ENCODE measurements at places on chromosomes 11 and 22.

DNA sequence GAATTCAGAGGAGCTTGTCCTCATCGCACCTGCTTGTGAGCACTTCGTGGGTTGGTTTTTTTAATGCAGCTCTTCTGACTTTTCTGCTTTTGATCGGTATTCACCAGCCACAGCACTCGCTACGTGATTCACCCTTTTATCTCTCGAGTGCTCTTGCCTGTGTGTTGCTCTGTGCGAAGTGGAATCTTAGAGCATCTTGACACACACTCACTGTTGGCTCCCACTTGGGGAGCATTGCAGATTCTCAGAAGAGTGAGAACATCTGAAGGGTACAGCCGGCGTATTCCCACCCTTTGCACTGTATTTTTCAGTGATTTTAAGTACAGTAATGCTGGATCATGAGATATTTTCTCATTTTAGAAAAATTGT, 10.9 kb downstream of the TNNT3 start:
- no peak for DNase-seq

GRCh38 chr11:4044976-4045646, 49.5 kb upstream of the RRM1 start:
- DNase-seq, result peak; percentile 29

- DNase-seq, result no peak
These were observed 48.8 kb upstream of the TOP3B start for GRCh38 chr22:22031183-22031945.

DNA sequence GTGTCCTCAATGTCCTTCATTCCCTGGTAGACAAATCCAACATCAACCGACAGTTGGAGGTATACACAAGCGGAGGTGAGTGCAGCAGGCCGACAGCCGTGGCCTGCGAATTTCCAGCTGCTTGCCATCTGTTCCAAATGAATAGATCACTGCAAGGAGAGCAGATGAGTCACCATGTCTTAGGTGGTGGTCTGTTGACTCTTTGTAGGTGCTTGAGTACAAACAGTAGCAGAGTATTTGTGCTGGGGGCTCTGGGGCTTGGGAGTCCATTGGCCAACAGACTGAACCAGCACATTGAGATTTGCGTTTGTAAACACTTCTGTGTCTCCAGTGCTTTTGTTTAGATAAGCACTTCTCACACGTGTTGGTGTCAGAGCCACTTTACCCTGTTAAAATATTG, 21.1 kb downstream of the EIF3L start:
- DNase-seq, result no peak

DNA sequence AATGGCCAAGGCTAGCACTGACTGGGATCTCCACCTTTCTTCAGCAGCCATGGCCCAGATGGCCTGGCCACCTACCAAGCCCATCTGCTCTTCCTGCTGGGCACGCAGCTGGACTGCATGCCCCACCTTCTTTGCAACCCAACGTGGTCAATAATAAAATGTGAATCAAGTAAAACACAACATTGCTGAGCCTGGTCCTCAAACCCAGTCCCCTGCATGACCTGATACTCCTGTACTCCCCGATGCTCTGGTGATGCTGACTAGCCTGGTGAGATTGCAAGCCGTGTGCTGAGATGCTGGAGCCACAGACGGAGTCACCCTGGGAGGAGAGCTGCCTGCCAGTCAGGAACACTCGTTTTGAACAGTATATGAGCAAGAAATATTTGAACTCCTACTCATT, 34.0 kb downstream of the PARVG start:
- DNase-seq, result no peak

GRCh38 chr11:1202154-1202775, 20.6 kb upstream of the MUC5B start:
- peak; percentile 9 for DNase-seq

DNA sequence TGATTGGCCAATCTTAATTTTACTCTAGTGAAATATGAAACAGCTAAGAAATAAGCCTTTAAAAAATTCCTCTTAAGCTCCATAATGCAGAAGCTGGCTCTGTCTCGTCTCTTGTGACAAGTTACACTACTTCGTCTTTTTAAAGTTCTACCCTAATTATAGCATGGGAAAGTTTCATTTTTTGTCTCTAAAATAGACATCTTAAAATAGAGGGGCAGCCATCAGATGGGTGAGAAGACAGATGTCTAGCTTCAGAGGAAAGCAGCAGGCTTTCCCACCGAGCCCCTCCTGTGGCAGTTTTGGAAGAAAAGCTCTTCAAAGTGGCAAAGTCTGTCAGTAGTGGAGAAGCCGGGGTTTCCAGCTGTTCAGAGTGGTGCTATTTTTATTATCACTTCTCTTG, 39.5 kb downstream of the XRRA1 start:
- DNase-seq, result no peak

- peak; percentile 90 for DNase-seq
These were observed 28.8 kb downstream of the TBC1D22A start for GRCh38 chr22:46791201-46791731.

DNA sequence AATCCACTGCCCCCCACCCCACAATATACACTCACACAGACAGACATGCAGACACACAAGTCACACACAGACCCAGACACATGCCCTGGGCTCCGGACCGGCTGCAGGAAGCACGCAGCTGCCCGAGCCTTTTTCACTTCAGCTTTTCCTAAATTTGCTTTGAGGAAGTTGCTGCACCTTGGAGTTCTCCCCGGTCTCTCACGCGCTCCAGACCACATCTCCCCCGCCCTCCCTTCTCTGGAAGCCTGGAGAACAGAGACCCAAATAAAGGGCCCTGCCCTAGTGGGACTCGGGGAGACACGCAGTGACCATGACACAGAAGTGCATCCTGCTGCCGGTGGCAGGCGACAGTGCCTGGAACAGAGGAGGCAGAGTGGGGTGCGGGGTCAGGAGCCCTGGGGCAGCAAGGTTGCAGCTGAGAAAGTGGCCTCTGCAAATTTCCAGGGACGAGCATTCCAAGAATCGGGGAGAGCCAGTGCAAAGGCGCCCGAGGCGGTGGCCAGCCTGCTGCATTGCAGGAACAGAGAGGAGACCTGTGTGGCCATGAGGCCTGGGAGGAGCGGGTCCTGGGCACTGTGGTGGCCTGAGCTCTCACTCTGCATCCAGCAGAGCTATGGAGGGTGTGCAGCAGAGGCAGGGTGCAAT, 19.1 kb downstream of the RPL3 start:
- DNase-seq, result no peak

- peak; percentile 56 for DNase-seq
These were observed 13.5 kb upstream of the DTX4 start for GRCh38 chr11:59158206-59159068.

- DNase-seq, result no peak
These were observed 139.4 kb downstream of the SHANK2 start for GRCh38 chr11:71112990-71113389.

- DNase-seq, result no peak
These were observed 111.0 kb downstream of the RBFOX2 start for GRCh38 chr22:35917651-35918050.

GRCh38 chr22:45235101-45235777, 5.5 kb downstream of the KIAA0930 start:
- no peak for DNase-seq

DNA sequence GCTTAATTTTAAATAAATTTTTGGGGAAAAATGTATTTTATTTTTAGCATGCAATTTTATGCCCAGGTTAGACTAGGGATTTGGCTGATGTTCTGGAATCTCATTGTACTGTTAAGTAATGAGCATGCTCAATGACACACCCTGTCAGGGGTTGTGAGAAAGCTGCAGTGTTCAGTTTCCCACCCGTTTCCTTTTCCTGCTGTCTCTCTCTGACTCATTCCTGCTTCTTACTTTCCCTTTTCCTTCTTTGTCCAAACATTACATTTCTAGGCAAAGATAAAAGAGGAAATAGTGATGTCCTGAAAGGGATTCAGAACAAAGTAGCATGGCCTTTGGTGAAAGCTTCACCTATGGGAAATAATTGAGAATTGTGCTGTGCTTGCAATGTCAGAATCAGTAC, 22.7 kb downstream of the OOSP3 start:
- DNase-seq, result peak; percentile 97

- no peak for DNase-seq
These were observed 103.6 kb downstream of the NECTIN1 start for GRCh38 chr11:119625206-119625978.

- no peak for DNase-seq
These were observed 241.6 kb upstream of the CADM1 start for GRCh38 chr11:115745610-115746512.

GRCh38 chr11:2564008-2564530, 119.3 kb downstream of the KCNQ1 start:
- DNase-seq, result no peak

- DNase-seq, result no peak
These were observed 7.5 kb downstream of the ALG8 start for GRCh38 chr11:78131956-78132355.

DNA sequence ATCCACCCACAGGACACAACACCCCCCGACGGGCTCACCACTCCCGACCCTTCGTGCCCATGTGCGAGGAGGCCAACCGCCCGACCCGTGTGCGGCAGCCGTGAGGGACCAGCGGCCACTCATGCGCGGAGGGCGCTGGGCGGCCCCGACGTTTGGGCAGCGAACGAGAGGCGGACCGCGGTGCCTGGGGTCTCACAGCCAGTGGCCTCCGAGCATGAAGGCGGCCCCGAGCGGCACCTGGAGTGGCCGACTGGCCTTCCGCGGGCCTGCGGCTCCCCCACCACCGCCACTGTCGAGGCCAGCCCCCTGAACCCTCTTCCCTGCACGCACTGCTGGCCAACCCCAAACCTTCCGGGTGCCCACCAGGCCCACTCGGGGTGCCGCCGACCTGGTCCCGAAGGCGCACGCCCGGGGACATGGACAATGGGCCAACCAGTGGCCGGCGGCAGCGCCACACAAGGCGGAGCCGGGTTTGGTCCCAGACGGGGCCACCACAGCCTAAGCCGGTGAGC, 4274.9 kb upstream of the OR11H1 start:
- no peak for DNase-seq

- DNase-seq, result no peak
These were observed 26.1 kb downstream of the MOB2 start for GRCh38 chr11:1460396-1460985.

GRCh38 chr11:17753153-17753552, 18.6 kb downstream of the KCNC1 start:
- DNase-seq, result no peak

- DNase-seq, result no peak
These were observed 431.9 kb upstream of the ANO5 start for GRCh38 chr11:21761000-21761399.

- DNase-seq, result no peak
These were observed 9.3 kb downstream of the SLC37A2 start for GRCh38 chr11:125072218-125072960.

DNA sequence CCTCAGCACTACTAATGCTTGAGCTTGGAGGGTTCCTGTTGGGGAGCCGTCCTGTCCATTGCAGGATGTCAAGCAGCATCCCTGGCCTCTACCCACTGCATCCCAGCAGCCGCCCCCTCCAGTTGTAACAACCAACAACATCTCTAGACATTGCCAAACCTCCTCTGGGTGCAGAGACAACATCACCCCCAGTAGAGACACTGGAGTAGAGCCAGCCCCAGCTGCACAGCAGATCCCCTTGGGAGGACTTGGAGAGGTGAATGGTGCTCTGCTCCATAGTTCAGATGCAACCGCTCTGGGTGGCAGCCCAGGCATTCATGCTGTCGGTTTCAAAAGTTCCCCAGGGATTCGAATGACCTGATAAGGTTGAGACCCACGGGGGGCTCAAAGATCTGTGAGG, 259.0 kb downstream of the MN1 start:
- DNase-seq, result no peak

DNA sequence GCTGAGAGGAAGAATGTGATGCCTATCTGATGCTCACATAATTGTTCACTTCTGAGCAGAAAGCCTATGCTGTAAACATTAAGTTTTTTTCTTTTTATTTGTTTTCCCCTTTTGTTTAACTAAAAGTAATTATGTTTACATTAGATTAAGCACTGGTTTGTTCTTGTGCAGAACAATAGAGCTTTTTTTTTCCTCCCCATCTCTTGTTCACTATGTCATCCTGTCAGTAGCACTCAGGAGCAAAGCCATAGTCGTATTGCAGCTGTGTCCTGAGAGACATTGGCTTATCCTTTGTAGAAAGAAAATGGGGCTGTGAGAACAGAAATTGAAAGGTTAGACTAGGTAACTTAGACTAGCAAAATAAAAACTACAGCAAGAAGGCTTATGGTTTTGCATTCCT, 301.8 kb upstream of the RAG2 start:
- DNase-seq, result no peak

- no peak for DNase-seq
These were observed 14.1 kb downstream of the HRAS start for GRCh38 chr11:521177-521688.

DNA sequence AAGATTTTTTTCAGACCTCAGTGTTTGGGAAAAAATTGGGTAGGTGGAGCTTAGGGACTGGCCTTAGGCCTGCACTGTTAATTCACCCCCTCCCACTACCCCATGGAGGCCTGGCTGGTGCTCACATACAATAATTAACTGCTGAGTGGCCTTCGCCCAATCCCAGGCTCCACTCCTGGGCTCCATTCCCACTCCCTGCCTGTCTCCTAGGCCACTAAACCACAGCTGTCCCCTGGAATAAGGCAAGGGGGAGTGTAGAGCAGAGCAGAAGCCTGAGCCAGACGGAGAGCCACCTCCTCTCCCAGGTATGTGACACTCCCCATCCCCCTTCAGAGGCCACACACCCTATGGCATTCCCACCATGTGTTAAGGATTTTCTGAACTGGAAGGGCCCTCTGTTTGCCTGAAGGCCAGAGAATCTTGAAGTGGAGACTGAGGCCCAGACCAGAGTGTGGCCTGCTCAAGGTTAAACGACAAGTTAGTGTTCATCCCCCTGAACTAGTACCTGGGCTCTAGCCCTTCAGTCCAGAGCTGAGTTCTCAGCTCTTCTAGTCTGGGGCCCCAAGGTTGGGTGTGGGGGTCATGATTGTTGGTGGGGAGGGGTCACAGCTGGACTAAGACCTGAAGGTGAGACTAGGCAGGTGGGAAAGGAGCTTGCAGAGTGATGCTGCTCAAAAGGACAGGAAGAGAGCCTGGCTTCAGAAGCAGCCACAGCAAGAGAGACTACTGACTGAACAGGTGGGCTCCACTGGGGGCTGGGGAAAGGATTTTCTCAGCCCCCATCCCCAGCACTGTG, 2.3 kb upstream of the FOLR1 start:
- no peak for DNase-seq

DNA sequence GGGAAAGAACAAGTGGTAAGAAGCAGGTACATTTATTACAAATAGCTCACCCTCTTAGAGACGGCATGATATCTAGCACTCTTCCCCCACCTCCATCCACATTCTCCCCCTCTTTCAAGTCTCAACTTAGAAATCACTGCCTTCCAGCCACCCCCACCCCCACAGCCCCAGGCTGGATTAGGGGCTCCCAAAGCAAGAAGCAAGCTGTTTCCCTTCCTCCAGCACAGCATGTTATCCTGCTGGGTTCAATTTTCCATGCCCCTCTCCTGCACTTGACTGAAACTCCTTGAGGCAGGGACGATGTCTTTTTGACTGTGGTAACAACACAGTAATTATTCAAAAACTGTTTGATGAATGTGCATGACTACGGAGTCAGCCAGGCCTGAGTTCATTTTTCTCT, 350.7 kb downstream of the LARGE1 start:
- no peak for DNase-seq

- DNase-seq, result no peak
These were observed 22.3 kb downstream of the SHANK3 start for GRCh38 chr22:50694766-50695420.

Measured in HT1080 (cell line).